GM12864 (cell line): ENCODE measurements at places on chromosomes 16 and 17.

DNA sequence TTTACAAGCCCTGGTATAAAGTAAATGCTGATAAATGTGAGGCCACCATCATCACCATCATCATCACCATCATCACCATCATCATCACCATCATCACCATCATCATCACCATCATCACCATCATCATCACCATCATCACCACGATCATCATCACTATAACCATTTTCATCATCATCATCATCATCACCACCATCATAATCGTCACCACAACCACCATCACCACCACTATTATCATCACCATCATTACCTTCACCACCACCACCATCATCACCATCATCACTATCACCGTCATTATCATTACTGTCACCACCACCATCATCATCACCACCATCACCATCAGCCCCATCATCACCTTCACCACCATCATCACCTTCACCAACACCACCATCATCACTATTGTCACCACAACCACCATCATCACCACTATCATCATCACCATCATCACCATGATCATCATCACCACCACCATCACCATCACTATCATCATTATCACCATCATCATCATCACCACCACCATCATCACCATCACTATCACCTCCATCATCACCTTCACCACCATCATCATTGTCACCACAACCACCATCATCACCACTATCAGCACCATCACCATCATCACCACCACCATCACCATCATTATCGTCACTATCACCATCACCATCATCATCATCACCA is 16.6 kb upstream of the ZNF469 start:
- DNase-seq, result no peak

DNA sequence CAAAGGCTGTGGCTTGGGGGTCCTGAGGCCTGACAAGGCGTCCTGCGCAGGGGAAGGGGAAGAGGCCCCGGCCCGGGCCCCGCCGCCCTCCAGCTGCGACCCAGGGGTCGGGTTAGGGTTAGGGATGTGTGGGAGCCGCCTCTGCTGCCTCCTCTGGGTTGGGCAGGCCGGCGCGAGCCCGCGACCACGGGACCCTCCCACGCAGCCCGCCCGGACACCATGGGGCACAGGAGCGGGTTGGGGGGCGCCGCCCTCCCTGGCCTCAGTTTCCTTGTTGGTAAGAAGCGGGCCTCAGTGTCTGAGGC is 386 bp downstream of the CIAO3 start:
- no peak for DNase-seq

DNA sequence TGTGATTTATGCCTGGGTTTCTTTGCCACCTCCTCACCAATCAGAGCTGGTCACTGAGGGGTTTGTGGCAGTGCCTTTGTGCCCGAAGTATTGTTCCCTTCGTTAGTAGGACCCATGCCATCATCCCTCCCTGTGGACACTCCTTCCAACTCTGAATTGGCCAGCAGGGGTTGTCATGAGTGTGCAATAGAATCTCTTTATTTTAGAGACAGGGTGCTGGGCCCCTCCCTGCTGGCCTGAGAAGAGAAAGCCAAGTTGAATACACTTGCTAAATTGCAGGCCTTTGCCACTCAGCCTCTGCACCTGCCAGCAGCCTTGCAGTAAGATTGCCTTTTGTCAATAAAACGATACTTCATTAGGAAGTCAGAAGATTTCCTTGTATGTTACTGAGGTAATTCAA is 40.7 kb upstream of the SLC12A3 start:
- no peak for DNase-seq

DNA sequence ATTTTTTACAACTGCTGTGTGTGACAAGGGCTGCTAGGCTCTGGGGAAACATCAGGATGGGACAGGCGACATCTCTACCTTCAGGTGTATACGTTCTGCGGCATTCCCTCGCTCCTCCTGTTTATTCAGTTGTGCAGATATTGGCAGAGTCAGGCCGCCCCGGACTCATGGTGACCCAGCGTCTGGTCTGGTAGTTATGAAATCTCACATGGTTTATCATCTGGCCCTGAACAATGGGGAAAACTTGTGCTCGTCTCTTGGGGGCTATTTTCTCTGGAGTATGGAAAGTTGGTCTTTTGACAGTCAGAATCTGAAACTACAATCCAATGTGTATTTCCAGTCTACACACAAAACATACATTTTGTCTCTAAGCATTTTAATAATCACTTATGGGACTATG is 3.3 kb downstream of the MARCHF10 start:
- no peak for DNase-seq

GRCh38 chr17:7440113-7440833 is 961 bp downstream of the FGF11 start:
- no peak for DNase-seq

GRCh38 chr16:84761448-84762368 is 58.1 kb upstream of the CRISPLD2 start:
- no peak for DNase-seq

- no peak for DNase-seq
Measured at GRCh38 chr16:65959983-65960382, 406.5 kb upstream of the CDH5 start.
